ENCODE measurements at places on chromosomes 5 and 9.

DNA sequence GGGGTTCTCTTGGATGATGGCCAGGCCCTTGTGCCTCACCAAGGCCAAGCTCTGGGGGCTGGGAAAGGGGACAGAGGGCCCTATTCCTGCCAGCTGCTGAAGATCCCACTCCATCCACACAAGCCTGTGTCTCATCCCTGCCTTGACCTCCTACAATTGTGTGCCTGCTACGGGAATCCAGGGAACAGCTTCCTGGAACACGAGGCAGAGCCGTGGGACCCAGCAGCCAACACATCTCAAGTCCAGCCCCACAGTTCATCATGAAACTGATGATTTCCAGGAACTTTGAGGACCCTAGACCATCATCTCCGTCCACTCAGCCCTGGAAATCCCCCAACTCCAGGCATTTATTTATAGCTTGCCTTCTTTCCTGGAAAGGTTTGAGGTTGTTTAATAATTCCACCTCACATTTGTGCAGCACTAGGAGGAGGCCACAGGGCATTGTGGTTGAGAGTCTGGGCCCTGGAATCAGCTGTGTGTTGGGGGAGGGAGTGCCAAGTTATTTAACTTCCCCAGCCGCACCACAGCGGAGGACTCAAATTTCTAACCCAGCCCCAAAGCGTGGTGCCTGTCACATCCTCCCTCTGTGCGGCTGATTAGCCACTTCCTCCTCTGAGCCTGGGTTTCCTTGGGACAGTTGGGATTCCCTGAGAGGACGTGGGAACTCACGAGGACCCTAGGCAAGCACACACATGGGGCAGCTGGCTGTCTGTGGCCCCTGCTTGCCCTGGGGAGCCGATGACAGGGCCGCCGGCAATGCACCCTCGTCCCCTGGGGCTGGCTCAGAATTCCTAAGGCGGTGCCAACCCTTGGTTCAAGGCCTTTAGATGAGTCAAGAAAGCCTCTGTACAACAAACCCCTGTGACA is 58.2 kb upstream of the GGTA1 start:
- DNase-seq = peak; percentile 78

GRCh38 chr5:1008451-1009358 is at the start of gene NKD2:
NKD2 (plus strand) TSS chr5:1008802; CDS start chr5:1009058, 256 bp downstream.
- DNase-seq = no peak

DNA sequence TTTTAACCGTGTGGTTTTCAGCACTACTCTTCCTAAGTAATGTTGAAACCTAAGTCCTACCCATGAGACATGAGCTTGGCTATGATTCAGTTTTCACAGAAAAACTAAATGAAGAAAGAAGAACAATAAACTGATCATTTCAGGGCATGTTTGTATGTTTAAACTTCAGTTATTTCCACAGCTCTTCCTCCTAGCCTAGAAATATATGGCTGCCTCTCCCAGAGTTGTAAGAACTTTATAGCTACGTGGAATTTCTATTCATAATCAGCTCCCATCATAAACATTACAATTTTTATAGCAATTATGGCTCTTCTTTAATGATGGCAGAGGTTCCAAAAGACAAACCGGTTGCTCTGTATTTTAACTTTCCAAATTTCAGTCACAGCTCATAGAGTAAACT is 314.7 kb upstream of the ADAMTSL1 start:
- DNase-seq = no peak

DNA sequence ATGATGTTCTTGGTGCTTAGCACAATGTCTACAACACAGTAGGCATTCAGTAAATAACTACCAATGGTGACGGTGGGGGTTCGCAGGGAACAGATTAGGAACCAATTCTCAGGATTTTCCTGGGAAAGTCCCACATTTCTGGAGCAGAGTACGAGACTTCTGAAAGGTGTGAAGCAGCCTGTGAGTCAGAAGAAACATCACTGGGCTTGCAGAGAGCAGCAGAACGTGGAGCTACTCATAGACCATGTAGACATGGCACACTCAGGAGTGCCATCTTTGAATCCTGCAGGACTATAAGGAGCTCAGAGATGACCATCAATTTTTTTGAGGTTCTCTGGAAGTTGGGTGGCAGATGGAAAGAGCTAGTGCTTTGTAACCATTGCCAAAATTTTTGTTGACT is 106.6 kb upstream of the ANKRD55 start:
- no peak for DNase-seq

DNA sequence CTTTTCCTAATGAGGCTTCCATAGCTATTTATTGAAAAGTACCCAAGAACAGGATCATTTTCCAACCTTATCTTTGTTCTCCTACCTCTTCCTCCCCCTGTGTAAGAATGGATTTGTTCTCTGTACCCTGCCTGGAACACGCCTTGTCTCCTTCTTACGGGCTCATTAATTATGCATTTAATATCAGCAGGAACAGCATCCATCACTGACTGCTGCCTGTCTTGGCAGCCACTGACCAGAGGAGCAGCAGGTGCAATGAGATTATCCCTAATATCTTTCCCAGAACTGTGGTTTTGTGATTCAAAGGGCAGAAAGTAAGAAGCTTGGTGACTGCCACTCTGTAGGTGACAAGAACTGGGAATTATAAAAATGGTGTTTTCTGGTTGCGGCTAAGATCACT is 19.3 kb upstream of the INSYN2B start:
- no peak for DNase-seq

DNA sequence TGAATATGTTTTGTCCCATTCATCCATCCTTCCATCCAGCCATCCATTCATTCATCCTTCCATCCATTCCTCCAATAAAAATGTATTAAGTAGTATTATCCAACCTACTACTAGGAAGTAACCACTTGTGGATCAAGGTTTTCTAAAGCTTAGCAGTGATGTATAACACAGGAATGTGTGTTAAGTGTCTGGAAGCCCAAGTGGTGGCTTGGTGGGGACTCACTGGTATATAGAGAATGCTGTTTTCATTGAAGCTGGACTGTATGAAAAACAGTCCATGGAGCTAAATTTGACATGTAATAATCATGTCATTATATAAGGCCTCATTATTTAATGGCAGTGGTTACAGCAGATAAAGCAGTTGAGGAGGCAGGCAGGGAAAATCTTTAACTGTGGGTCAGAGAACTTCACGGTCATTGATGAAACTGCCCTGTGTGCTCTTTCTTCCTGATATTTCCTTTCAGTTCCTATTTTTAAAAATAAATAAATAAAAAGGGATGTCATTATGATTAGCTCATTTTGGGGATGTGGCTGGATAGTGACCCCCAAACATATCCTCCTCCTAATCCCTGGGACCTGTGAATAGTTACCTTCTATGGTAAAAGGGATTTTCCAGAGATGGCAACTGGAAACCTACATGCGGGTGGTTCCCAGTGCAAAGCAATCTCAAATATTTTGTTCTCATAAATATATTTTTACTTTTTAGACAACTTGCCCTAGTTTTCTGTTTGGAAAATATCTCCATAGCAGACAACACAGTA is 82.3 kb downstream of the DAPK1 start:
- DNase-seq = no peak

Data from HS-27A (cell line).